Muscle of leg (tissue), 16 donors: ENCODE measurements at places on chromosomes 13 and 19. TPM values are rescaled to one million over a fixed set of nuclear protein-coding genes. Genes with fewer than 3 reads are reported as not detected.

FPR3 gene
- 0.22 TPM for total RNA-seq

GRCh38 chr19:15479391-15480345, at the start of gene PGLYRP2:
Gene PGLYRP2, minus strand, starts transcription at chr19:15479501. Its CDS starts 130 bp downstream, at chr19:15479371.
- no peak within 1 kb of the TSS for H3K27ac ChIP-seq
- DNase-seq, result no peak
- H3K4me3 ChIP-seq, result no peak within 1 kb of the TSS
- no peaks in the 10 kb centered on the region for H3K36me3 ChIP-seq
- no peaks in the 10 kb centered on the region for H3K4me1 ChIP-seq
- H3K27me3 ChIP-seq, result no peaks in the 10 kb centered on the region

DNA sequence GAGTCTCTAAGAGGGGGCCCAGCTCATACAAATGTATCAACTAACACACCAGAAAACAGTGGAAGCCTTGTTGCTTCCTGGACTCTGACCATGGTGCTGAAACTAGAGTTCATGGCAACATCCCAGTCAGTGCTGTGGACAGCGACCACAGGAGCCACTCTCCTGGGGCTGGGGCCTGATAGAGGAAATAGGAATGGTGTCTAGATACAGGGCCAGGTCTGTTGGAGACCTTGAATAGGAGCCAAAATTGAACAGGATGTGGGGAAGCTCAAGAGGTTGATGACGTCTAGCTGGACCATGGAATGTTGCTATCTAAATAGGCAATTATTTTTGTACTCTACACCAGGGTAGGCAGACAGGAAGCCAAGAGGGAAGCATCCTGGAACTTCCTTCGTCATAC, 21.7 kb downstream of the LILRB4 start:
- H3K4me3 ChIP-seq, result no peak overlapping the region
- peak; percentile 48 for DNase-seq
- H3K27ac ChIP-seq, result no peak overlapping the region
- no peaks in the 10 kb centered on the region for H3K36me3 ChIP-seq
- no peaks in the 10 kb centered on the region for H3K27me3 ChIP-seq

- no peaks in the 10 kb centered on the region for H3K36me3 ChIP-seq
- DNase-seq, result no peak
- H3K4me1 ChIP-seq, result no peaks in the 10 kb centered on the region
- no peaks in the 10 kb centered on the region for H3K27me3 ChIP-seq
- H3K27ac ChIP-seq, result no peak overlapping the region
Observed at GRCh38 chr13:54183728-54184127, 1155.1 kb downstream of the OLFM4 start.

DNA sequence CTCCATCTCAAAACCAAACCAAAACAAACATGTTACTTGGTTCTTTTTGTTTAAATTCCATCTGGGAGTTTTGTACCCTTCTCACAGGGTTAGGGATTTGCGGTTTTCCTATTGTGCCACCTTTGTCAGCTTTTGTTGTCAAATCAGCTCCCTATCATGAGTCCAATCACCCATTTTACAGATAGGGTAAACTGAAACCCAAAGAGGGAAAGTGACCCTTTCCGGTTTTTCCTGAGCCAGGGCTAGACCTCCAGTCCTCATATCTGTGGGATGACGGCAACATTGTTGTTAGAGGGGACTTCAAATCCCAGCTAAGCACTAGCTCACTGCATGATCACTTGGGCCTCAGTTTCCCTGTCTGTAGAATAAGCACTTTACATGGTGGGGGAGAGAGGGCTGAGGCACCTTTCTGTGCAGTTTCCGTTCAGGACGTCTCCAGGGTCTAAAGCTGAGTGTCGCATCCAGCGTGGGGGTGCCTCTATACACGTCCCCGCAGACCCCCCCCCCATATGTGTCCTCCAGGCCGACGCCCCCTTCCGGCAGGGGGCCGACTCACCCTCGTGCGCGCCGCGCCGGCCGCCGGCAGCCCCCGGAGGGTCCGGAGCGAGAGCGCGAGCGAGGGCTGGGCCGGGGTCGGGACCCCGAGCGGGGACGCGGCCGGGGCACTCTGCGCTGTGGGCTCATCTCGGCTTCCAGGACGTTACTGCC, 3.9 kb downstream of the CCDC194 start:
- H3K27ac ChIP-seq, result no peak overlapping the region
- H3K36me3 ChIP-seq, result no peaks in the 10 kb centered on the region
- DNase-seq, result no peak
- peaks cover 17% of the 10 kb centered on the region for H3K27me3 ChIP-seq
